ENCODE measurements at places on chromosomes 5 and 9.

GRCh38 chr5:177089127-177089526, 2.4 kb downstream of the FGFR4 start:
- no peak for DNase-seq
- no peaks in the 10 kb centered on the region for H3K27me3 ChIP-seq
- H3K36me3 ChIP-seq, result no peaks in the 10 kb centered on the region
- H3K27ac ChIP-seq, result no peak overlapping the region

GRCh38 chr9:72788966-72789735, 163.7 kb downstream of the ALDH1A1 start:
- no peak overlapping the region for H3K27ac ChIP-seq
- no peak overlapping the region for H3K4me3 ChIP-seq
- no peaks in the 10 kb centered on the region for H3K36me3 ChIP-seq

GRCh38 chr9:125343518-125344275, 82.1 kb downstream of the GAPVD1 start:
- DNase-seq, result peak; percentile 68
- no peaks in the 10 kb centered on the region for H3K27me3 ChIP-seq
- H3K4me3 ChIP-seq, result no peak overlapping the region
- peak overlapping the region; percentile 46 for H3K27ac ChIP-seq

GRCh38 chr9:125161284-125161918, 18.1 kb upstream of the SCAI start:
- no peaks in the 10 kb centered on the region for H3K27me3 ChIP-seq
- H3K4me1 ChIP-seq, result no peaks in the 10 kb centered on the region
- no peak overlapping the region for H3K4me3 ChIP-seq

GRCh38 chr5:15233566-15233965, 266.4 kb upstream of the FBXL7 start:
- no peak for DNase-seq
- H3K27me3 ChIP-seq, result peaks cover 36% of the 10 kb centered on the region
- H3K27ac ChIP-seq, result no peak overlapping the region

DNA sequence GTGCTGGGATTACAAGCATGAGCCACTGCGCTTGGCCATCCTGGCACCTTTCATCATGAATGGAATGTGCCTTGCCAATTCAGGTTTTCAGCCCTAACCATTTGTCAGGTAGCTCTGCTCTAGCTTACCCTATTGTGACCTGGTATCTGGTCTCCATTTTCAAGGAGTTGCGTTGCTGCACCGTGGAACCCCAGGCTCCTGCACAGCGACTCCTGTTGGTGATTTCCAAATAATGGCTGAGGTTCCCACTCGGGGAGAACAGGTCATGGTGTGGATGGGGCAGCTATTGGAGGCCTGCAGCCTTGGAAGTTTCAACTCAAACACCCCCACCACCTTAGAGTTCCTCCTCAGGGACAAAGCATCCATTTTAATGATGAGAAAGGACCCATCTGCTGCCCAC, 18.7 kb upstream of the CTSV start:
- H3K4me1 ChIP-seq, result no peaks in the 10 kb centered on the region
- no peak overlapping the region for H3K4me3 ChIP-seq
- H3K27ac ChIP-seq, result no peak overlapping the region
- H3K27me3 ChIP-seq, result peaks cover 3% of the 10 kb centered on the region
- DNase-seq, result no peak

DNA sequence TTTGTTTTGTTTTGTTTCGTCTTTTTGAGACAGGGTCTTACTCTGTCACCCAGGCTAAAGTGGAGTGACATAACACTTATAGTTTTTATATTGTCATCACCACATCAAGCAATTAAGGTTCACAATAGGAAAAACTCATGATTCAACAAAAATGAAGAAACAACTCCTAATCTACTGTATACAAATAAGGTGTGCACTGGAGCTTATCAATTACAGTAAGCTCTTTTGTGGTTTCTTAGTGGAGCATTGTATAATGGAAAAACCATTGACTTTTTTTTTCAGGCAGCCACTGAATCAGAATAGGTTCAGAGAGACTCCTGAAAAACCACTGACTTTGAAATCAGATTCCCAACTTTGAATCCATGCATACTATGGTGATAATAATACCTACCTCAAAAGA, 10.8 kb upstream of the PLIN2 start:
- H3K4me3 ChIP-seq, result no peak overlapping the region
- no peaks in the 10 kb centered on the region for H3K27me3 ChIP-seq
- H3K36me3 ChIP-seq, result no peaks in the 10 kb centered on the region
- DNase-seq, result no peak
- no peak overlapping the region for H3K27ac ChIP-seq
- H3K4me1 ChIP-seq, result no peaks in the 10 kb centered on the region

GRCh38 chr5:195401-196160, 4.3 kb downstream of the LRRC14B start:
- no peak overlapping the region for H3K27ac ChIP-seq
- H3K27me3 ChIP-seq, result peaks cover 6% of the 10 kb centered on the region
- no peak for DNase-seq
- H3K36me3 ChIP-seq, result no peaks in the 10 kb centered on the region
